ENCODE measurements at places on chromosomes 16 and 17. TPM values are rescaled to one million over a fixed set of nuclear protein-coding genes. Genes with fewer than 3 reads are reported as not detected.

TNFRSF13B gene
- not detected for total RNA-seq

DNA sequence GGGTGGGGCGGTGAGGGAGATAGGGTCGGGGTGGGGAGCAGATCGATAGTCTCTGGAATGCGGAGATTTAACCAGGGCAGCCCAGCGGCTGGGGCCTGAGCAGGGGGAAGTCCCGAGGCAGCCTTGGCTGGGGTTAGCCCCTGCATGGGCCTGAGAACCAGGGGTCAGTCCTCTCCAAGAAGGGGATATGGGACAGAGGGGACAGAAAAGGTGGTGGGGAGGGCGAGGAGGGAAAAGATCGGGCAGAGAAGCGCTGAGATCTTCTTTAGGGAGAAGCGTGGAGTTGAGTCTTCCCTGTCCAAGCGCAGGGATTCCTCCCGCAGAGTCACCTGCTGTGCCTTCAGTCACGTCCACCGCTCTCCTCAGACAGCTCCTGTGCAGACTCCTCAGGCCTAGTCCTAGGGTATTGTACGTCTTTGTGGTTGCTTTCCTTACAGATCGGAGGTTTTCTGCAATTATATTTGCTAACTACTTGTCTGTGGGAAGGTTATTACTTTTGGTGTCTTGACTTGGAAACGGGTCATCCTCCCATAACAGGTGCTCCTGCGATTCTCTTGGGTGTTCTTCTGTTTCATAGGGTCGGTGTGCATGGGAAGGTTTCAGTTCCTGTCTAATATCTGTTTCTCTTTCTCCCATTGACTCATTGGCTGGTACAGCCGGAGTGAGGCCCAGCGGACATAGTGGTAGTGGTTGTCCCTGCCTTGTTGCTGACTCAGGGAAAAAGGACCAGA is 952 bp downstream of the CD300A start:
- no peaks in the 10 kb centered on the region for H3K36me3 ChIP-seq
- H3K4me1 ChIP-seq, result no peaks in the 10 kb centered on the region
- H3K27ac ChIP-seq, result no peak overlapping the region
- DNase-seq, result no peak
- no peaks in the 10 kb centered on the region for H3K27me3 ChIP-seq

DNA sequence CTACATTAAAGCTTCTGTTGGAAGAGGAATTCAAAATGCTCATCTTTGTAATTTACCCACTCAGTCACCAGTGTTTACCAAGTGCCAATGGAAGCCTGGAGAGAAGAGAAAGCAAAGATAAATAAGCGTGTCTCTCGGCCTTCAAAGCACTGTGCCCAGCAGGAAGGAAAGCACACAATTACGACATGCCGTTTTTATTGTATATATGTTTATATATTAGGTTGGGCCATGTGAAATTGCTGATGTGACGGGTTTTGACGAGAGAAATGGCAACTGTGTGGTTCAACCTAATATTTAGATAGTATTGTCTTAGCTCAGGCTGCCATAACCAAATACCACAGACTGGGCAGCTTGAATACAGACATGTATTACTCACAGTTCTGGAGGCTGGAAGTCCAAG is 79.3 kb upstream of the HSBP1 start:
- no peak overlapping the region for H3K4me3 ChIP-seq
- H3K4me1 ChIP-seq, result no peaks in the 10 kb centered on the region
- DNase-seq, result no peak

DNA sequence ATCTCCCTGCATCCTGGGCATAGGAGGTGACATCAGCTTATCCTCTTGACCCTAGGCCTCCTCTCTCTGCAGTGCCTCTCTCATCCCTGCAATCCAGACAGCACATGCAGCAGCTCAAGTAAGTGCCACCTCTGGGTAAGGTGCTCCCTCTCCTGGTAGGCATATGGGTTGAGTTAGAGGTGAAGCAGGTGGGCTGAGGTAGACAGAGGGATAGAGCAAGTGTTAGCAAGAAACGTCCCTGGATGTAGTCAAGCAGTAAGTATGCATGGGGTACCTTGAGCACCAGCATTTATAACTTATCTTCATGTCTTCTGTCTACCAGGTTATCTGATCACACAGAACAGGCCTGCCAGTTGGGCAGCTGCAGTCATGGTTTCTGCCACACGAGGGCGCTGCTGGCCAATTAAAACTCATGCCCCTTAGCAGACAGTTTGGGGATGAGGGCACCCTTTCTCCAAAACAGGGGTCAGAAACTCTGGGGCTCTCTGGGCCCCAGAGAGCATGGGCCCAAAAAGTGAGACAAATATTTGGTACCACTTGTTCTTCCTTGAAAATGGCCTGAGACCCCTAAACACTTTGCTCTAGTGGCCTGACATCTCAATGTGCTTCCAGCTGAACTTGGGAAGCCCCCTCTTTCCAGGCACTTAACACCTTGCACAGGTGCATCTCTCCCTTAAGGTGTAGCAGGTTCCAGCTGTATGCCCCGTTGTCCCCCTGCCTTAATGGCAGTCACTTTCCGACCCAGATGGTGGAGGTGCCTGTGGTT is 59.8 kb downstream of the NEUROD2 start:
- no peak overlapping the region for H3K27ac ChIP-seq
- H3K4me3 ChIP-seq, result no peak overlapping the region
- no peaks in the 10 kb centered on the region for H3K4me1 ChIP-seq
- DNase-seq, result no peak

DNA sequence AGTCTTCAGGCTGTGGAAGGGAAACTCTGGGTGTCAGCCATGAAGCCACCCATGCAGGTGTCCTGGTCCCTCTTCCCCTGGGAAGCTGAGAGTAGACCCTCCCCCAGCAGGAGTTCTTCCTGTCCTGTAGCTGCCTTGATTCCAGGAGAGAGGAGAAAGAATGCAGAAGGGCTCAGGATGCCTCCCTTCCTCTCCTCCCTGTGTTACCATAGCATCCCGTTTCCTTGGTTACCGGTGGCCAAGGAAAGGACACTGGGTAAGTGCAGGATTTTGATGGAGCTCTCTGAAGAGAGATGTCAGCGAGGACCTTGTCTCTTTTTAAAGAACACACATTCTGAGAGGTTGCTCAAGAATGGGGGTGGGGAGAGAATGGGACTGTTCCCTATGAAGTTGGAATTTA is 304.1 kb upstream of the N4BP1 start:
- H3K27me3 ChIP-seq, result peaks cover 4% of the 10 kb centered on the region
- no peak overlapping the region for H3K27ac ChIP-seq
- no peak for DNase-seq
- H3K36me3 ChIP-seq, result no peaks in the 10 kb centered on the region
- no peak overlapping the region for H3K4me3 ChIP-seq
- H3K4me1 ChIP-seq, result no peaks in the 10 kb centered on the region

- no peak overlapping the region for H3K4me3 ChIP-seq
- H3K36me3 ChIP-seq, result no peaks in the 10 kb centered on the region
- DNase-seq, result peak; percentile 41
- no peaks in the 10 kb centered on the region for H3K27me3 ChIP-seq
- peaks cover 3% of the 10 kb centered on the region for H3K4me1 ChIP-seq
- H3K27ac ChIP-seq, result no peak overlapping the region
These were observed 258.1 kb upstream of the SALL1 start for GRCh38 chr16:51409001-51409675.

DNA sequence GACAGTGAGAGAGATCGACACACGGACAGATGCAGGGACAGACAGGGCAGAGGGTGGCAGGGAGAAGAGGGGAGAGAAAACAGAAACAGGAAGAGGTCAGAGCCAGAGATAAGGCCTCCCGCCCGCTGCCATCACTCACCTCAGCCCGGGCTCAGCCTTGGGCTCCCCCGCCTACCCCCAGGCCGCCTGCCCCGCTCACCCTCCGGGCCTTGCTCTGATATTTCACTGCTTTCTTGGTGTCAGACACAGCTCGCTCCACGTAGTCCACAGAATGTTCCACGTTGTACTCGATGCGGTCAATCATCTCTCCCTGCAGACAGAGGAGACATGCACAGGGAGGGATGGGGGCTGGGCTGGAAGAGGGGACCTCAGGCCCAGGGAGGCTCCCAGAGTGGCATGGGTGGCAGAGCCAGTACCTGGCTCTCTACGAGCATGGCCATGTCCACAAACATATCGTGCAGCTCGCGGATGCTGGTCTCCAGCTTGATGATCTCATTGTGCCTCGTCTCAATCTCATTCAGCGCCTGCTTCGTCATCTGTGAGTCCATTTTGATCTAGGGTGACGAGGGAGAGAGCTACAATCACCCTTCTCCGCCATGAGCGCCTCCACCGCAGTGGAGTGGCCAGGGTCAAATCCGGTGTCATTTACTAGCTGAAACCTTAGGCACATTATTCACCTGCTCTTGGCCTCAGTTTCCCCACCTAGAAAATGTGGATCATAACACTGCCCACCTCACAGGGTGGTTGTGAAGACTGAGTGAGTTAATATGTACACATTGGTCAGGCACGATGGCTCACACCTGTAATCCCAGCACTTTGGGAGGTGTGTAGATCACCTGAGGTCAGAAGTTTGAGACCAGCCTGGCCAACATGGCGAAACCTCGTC is 8.2 kb downstream of the HSD3B7 start:
- no peaks in the 10 kb centered on the region for H3K27me3 ChIP-seq
- no peak overlapping the region for H3K4me3 ChIP-seq
- no peak overlapping the region for H3K27ac ChIP-seq

DNA sequence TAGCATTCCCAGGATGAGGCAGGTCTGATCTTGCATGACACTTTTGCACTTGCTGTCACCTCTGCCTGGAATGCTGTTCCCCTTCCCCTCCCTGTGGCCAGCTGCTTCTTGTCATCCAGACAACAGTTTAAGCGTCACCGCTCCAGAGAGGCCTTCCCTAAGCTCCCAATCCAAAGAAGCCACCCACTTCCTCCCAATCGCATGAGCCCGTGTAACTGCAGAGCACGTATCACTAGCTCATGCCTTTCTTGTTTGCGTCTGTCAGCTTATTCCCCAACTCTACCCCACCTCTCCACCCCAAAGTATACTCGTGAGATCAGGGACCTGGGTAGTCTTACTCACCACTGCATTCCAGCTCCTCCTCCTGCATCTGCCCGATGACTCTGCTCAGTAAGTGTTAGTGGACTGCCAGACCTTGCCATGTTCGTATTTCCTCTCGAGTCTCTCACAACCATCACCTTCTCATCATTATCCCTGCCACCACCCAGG is 92.8 kb downstream of the GAS7 start:
- no peaks in the 10 kb centered on the region for H3K36me3 ChIP-seq
- no peak overlapping the region for H3K4me3 ChIP-seq
- no peaks in the 10 kb centered on the region for H3K27me3 ChIP-seq
- peak overlapping the region; percentile 51 for H3K27ac ChIP-seq
- peak; percentile 90 for DNase-seq

- peak overlapping the region; percentile 70 for H3K27ac ChIP-seq
- H3K36me3 ChIP-seq, result no peaks in the 10 kb centered on the region
- H3K27me3 ChIP-seq, result no peaks in the 10 kb centered on the region
- H3K4me1 ChIP-seq, result peaks cover 15% of the 10 kb centered on the region
- no peak overlapping the region for H3K4me3 ChIP-seq
- no peak for DNase-seq
These were observed 8.9 kb downstream of the RHBDF2 start for GRCh38 chr17:76492123-76492988.

DNA sequence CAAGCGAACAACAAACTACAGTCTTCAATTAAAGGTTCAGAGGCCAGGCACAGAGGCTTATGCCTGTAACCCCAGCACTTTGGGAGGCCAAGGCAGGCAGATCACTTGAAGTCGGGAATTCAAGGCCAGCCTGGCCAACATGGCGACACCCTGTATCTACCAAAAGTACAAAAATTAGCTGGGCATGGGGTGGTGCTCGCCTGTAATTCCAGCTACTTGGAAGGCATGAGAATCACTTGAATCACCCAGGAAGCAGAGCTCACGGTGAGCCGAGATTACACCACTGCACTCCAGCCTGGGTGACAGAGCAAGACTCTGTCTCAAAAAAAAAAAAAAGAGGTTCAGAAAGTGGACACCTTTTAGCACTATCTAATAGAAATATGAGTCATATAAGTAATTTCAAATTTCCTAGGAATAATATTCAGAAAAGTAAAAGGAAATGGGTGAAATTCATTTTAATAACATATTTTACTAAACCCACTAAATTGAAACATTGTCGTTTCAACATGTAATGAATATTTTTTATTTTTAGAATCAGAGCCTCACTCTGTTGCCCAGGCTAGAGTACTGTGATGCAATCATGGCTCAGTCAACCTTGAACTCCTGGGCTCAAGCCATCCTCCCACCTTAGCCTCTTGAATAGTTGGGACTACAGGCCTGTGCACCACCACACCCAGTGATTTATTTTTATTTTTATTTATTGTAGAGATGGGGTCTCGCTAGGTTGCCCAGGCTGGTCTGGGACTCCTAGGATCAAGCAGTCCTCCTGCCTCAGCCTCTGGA is 15.2 kb upstream of the MARCHF10 start:
- no peaks in the 10 kb centered on the region for H3K27me3 ChIP-seq
- no peak for DNase-seq
- H3K4me3 ChIP-seq, result no peak overlapping the region
- no peaks in the 10 kb centered on the region for H3K36me3 ChIP-seq
- H3K4me1 ChIP-seq, result peaks cover 36% of the 10 kb centered on the region

GRCh38 chr16:50246299-50247122 is 19.8 kb upstream of the ADCY7 start:
- peaks cover 17% of the 10 kb centered on the region for H3K27me3 ChIP-seq
- no peak overlapping the region for H3K27ac ChIP-seq
- peaks cover 10% of the 10 kb centered on the region for H3K4me1 ChIP-seq

DNA sequence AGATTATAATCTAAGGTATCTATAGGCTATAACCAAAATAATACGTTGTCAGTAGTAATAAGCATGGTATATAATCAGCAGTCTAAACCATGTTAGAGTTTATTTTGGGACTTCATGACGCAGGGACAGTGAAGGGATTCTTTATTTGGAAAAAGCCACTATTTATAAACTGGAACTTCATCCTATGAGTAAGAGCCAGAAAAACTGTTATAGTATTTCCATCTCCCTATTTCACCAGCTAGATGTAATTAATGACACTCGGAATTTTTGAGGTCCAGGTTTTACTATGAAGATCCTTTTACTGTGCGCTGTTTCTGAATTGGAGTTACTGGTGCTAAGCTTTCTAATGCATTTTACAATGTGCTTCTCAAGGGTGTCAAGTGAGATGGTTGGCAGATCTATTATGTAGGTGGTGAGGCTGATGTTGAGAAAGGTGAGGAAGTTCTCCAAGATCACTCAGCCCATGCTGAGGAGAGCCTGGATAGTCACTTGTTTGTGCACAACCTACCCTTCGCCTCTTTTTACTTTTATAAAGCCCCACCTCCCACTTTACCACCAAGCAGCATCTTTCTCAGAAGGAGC is 149.3 kb downstream of the MSI2 start:
- peak; percentile 50 for DNase-seq
- H3K4me1 ChIP-seq, result peaks cover 12% of the 10 kb centered on the region

DNA sequence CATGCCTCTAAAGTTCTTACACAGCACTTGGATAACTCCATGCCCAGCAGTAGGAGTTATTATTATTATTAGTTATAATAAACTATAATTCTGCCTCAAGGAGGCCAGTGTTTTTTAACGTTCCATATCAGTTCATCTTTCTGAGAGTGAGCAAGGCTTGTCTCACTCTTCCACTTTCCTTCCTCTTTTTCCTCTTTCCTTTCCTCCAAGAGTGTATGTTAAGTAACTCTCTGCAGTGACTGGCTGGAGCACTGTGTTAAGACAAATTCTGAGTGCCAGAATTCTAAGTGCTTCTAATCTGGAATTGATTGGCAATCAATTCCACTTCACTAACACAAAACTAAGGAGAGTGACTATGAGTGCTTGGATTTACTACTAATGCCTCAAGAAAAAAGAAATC is 16.4 kb downstream of the CLEC19A start:
- H3K4me3 ChIP-seq, result no peak overlapping the region
- H3K36me3 ChIP-seq, result no peaks in the 10 kb centered on the region
- no peak for DNase-seq
- no peak overlapping the region for H3K27ac ChIP-seq
- H3K27me3 ChIP-seq, result no peaks in the 10 kb centered on the region

All from IMR-90 (cell line).